ENCODE measurements at places on chromosomes 7 and 10.
A peak's percentile ranks its signal among the peaks of the same experiment; 100 is the strongest.

- no peak for DNase-seq
Observed at GRCh38 chr7:132347123-132347522, 229.1 kb downstream of the PLXNA4 start.

GRCh38 chr7:134120405-134120804 is 6.7 kb upstream of the LRGUK start:
- DNase-seq = no peak

- no peak for DNase-seq
Observed at GRCh38 chr7:111333010-111333409, 229.3 kb downstream of the IMMP2L start.

DNA sequence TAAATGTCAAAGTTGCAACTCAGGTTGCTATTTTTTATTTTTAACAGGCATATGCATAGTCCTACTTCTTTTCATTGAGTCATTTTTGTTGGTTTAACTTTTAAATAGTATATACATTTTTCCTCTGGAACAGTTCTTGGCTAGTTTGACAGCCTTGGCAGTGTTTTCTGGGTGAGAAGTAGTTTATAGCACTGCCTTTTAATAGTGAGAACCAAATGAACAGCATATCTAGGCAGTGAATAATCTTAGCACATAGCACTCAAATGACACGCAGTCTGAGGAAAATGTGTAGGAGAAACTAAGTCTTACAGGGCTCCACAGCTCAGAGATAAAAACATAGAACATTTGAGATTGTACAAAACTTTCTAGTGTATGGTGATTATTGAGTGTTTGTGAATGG is 265.5 kb upstream of the POT1 start:
- DNase-seq = no peak

GRCh38 chr10:22742678-22743077 is 28.3 kb upstream of the PIP4K2A start:
- no peak for DNase-seq

- DNase-seq = no peak
Observed at GRCh38 chr7:24924375-24924774, 55.6 kb downstream of the OSBPL3 start.

GRCh38 chr7:32204361-32205018 is 134.3 kb upstream of the PDE1C start:
- no peak for DNase-seq

DNA sequence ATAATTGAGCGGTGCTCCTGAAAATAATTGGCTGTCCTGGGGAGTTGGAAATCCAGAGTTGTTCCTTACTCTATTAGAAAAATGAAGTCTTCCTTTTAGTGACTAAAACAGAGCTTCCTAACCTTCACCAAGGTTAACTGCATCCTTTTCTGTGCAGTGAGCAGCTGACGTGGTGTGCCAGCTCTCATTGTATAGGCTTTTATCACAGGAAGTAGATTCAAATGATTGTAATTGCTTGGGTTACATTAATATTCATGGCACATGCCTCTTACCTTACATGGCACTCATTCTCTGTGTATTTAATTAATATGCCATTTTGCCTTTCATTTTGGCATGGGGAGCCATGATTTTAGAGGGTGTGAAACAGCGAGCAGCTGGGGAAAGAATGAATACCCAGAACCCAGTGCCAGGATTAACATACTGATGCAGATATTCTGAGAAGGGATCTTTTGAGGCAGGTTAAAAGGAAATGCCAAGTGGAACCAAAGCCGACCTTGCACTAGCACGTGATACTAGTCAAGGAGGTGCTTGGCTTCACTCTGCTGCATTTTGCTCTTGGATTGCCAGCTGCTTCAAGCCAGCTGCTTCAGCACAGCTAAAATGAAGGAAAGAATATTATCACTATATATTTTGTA is 115.3 kb downstream of the ST7 start:
- no peak for DNase-seq

- no peak for DNase-seq
Observed at GRCh38 chr7:120564145-120564544, 291.2 kb downstream of the KCND2 start.

GRCh38 chr7:142884286-142884640 is 1.3 kb downstream of the TRPV6 start:
- no peak for DNase-seq

DNA sequence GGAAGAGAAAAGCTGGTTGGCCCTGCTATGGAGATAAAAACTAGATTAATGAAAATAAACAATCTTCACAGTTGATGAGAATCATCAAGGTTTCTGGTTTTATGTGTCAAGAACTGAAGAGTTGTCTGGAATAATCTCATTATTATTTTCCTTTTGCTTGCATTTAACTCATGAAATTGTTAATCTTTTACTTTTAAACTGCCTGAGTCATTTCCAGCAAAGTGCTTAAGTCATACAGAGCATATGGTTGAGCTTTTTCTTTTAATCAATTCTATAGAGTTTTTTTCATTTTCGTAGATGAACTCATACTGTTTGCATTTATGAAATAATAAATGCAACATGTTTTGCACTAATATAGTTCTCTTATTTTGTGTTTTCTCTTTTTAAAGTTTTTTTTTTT is 747.9 kb downstream of the NXPH1 start:
- no peak for DNase-seq

DNA sequence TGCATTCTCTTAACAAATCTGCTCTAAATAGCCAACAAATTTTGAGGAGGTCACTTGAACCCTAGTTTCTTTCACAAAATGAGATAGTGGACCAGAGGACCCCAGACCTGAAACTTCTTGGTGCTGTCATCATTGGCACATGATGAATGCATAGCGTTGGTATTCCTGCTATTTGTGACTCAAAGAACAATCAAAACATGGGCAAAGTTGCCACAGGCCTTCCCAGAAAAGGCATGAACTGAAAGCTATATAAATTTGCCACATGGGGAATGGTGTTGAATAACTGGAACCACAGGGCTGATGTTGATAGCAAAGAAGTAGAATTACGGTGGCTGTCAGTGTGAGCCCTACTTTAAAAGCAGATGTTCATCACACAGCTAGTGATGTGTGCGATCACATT is 219.9 kb upstream of the KMT2E start:
- no peak for DNase-seq

- DNase-seq = no peak
Observed at GRCh38 chr7:97008275-97008917, 3.0 kb downstream of the DLX6 start.

DNA sequence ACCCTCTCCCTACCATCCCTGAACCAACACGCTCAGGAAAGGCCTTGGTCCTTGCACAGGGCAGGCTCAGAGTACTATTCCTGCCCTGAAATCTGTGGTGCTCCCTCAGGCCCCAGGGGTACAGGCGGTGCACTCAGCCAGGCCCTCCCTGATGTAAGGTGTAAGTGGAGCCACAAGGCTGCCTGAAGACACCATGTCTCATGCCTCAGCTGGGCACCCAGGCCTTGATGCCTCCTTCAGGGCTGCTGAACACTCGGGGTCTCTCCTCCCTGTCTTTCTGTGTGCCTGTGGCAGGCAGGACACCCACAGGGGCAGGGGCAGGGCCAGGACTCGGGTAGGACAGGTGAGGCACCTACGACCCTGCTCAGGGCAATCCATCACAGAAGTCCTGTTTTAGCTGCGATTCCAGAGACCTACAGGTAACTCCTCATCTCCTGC is 22.9 kb upstream of the ANTXRL start:
- no peak for DNase-seq

GRCh38 chr10:84510121-84510520 is 181.7 kb downstream of the CCSER2 start:
- DNase-seq = no peak

DNA sequence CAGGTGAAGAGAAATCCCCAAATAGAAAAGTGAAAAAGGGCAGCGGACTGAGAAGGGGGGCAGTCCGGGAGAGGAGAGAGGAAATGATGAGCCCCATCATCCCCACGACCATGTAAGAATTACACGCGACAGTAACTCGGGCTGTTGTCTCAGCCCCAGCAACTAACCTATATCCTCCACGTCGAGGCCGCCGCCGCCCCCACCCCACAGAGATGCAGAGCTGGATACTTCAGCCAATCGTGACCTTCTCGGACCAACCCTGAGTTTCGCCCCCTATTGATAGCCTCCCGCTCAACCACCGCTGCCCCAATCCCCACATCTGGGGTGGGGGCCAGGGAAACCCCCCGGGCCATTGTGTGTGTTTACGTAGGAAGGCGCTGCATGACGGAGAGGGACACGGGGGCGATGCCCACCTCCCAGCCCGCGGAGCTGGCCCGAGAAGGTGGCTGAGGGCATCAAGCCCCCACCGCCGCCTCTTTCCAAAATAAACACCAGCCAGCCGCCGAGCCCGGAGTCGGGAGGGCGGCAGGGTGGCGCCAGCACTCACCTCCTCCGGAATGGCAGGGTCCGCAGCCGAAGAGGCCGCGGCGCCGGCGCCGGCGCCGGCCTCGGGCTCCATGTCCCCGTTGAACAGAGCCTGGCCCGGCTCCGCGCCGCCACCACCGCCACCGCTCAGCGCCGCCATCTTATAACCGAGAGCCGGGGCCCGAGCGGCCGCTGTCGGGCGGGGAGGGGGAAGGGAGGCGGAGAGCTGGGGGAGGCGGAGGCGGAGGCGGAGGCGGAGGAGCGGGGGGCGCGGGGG is 509 bp downstream of the BRAF start:
- DNase-seq = peak; percentile 39

DNA sequence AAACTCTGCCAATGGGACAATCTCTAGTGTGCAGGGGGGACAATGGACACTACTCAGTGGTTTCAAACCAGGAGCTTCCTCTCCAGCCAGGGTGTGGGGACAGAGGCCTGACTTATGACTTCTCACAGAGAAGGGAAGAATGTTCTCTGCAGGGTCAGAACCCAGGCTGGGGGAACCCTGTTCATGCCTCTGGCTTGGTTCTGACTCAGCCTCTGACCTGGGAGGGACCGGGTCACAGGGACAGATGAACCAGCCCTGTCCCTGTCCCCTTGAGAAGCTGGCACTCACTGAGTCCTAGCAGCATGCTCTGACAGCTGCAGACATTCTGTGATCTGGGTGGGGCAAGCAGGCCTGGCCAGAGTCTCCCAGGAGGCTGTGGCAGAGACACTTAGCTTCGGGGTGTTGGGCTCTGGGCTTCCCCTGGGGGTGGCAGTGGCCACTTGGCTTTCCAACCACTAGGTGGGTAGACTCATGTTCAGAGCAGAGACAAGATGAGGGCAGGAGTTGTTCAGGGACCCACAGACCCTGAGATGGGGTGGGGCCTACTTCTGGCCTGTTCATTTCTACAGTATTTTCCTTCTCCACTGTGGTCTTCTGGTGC is 13.6 kb downstream of the TSPAN15 start:
- no peak for DNase-seq

- DNase-seq = no peak
Observed at GRCh38 chr10:50480054-50481007, 143.4 kb downstream of the SGMS1 start.

- DNase-seq = no peak
Observed at GRCh38 chr7:88358526-88358838, 51.8 kb upstream of the STEAP4 start.

DNA sequence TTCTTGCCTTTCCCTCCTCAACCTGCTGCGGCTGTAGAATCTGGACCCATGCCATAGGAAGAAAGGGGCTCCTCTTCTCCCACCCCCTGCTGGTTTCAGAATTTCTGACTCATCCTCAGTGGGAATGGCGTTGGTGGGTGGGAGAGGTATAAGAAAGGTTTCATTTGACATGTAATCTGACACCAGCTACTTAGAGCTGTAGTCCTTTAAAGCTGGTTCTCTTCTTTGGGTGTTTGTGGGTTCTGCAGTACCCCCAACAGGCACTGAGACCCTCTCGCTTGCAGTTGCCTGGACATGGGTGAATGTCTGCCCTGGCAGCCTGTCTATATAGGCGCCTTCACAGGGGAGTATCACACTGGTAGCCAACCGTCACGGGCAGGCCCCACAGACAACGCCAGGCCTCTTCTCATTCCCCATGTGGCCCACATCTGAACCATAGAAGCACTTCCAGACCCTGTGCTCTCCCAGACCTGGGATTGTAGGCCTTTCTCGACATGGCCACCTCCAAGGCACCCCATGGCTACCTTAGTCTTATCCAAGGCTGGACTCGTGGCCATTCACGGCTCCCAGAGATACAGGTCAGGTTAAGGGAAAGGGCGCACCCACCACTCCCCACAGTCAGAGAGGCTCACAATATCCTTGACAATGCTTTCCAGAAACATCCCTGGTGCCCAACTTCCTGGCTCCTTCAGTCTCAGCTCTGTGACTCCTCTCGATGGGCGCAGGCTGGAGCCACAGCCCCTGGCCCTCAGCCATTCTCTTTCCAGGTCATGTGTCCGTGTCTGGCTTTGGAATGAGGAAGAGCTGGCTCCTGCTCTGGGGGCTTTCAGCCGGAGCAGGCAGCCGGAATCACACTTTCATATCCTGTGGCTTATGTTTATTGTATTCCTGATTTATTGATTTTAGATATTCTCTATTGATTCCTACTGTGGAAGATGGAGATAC is 17.5 kb downstream of the ZNF862 start:
- no peak for DNase-seq

- no peak for DNase-seq
Observed at GRCh38 chr7:106260136-106260561, 24.6 kb downstream of the NAMPT start.

GRCh38 chr7:151814400-151815009 is 62.4 kb downstream of the PRKAG2 start:
- DNase-seq = no peak

- DNase-seq = peak; percentile 48
Observed at GRCh38 chr7:70681469-70682350, 450.2 kb upstream of the GALNT17 start.

- DNase-seq = no peak
Observed at GRCh38 chr10:3118641-3119091, 51.3 kb downstream of the PFKP start.

- no peak for DNase-seq
Observed at GRCh38 chr7:77479536-77480088, 57.5 kb upstream of the PTPN12 start.

GRCh38 chr7:123655614-123656013 is at the start of gene LMOD2:
Gene LMOD2, plus strand, starts transcription at chr7:123655866. Its CDS starts 98 bp downstream, at chr7:123655964.
- no peak for DNase-seq

DNA sequence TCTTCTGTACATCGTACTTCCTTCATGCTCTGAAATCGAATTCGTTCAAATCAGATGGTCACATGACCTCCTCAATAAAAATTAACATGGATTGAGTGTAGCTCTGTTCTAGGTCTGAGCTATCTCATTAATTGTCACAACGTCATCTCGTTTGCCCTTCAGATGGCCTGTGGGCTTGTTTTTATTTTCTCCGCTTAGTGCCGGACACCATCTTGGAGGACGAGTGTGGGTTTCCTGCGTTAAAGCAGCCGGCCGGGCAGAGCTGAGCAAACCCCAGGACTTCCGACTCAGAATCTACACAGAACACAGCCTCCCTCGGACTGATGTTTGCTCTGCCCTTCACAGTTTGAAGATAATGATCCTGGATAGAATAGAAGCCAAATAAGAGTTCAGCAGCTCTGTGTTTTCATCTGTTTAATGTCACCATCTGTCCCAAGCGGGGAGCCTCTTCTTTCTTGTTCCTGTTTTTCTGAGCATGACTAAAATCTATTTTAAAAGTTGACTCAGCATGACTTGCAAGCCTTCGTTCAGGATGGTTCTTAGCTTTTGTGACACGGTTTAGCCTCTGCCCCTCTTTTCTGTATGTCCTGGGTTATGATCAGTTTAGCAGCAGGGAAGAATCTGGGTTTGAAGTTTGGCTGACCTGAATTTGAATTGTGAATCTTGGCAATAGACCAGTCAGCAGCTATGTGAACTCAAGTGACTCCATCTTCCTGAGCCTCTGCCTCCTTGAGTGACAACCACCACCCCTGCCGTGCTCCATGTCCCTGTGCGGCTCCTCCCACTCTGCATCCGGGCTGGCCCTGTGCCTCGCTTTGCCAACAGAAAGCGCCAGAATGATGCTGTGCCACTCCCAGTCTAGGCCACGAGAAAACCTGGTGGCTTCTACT is 30.6 kb upstream of the GALNTL5 start:
- no peak for DNase-seq

- no peak for DNase-seq
Observed at GRCh38 chr10:7832060-7832459, 13.8 kb downstream of the TAF3 start.

Measured in GM12891 (cell line).